ENCODE measurements at places on chromosomes 5 and 9.

DNA sequence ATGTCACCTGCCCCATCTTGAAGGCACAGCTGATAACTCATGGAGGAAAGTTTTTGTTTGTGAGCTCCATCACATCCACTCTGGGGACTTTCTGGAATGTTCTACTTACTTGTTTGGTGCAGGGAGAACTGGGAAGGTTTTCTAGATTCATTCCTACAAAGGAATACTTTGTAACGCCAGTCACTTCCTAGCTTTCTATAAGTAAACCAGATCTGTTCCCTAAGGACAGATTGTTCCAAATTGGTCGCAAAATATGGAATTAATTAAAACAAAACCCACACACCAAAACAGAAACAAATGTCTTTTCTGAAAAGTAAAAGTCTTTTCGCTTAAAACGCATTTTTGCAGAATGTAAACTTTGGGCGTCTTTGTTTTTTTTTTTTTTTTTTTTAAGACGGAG, 167.6 kb downstream of the PDZD2 start:
- DNase-seq: no peak

DNA sequence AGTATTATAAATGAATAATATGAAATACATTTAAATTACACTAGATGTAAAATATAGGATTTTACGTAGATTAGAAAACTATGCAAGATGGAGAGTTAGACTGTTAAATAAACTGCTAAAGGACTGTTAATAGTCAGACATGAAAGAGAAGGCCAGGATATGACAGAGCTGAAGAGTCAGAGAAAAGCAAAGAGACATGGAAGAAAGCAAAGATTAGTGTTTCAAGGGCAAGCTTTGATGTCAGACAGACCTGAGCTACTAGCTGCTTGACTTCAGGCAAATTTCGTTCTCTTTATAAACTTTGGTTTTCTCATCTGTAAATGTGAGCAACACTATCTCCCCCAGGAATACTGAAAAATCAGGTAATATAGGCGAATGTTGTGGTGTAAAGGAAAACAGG, 161.3 kb downstream of the RAPGEF6 start:
- DNase-seq: no peak

GRCh38 chr5:135242021-135242865, 156.8 kb downstream of the MACROH2A1 start:
- peak; percentile 33 for DNase-seq

GRCh38 chr5:20833081-20833627, 845.2 kb upstream of the CDH18 start:
- DNase-seq: no peak

GRCh38 chr5:113169720-113170119, 193.1 kb downstream of the DCP2 start:
- DNase-seq: peak; percentile 74
